ENCODE measurements at places on chromosomes 1 and 21.
A peak's percentile ranks its signal among the peaks of the same experiment; 100 is the strongest.

GRCh38 chr1:64669098-64669675 is 75.7 kb upstream of the RAVER2 start:
- DNase-seq: no peak

DNA sequence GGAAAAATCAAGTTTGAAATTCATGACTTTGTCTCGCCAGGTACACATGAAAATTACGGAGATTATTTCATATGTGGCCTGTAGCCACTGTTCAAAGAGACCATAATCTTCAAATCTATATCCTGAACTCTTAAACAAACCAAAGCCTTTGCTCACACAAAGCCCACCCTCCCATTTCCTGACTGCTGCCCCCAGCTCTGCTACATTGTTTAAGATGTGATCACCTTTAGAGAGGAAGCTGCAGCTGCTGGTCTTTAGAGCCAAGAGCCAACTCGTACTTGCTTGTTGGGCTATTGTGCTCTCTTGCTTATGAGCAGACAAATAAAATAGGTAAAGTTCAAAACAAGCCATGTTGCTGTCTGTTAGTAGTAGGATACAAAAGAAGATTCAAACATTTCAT is 71.9 kb downstream of the DTL start:
- DNase-seq: no peak

DNA sequence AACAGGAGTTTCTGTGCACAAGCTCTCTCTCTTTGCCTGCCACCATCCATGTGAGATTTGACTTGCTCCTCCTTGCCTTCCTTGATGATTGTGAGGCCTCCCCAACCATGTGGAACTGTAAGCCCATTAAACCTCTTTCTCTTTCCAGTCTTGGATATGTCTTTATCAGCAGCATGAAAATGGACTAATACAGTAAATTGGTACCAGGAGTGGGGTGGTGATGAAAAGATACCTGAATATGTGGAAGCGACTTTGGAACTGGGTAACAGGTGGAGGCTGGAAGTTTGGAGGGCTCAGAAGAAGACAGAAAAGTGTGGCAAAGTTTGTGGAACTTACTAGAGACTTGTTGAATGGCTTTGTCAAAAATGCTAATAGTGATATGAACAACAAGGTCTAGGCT is 69.1 kb upstream of the VANGL1 start:
- no peak for DNase-seq

DNA sequence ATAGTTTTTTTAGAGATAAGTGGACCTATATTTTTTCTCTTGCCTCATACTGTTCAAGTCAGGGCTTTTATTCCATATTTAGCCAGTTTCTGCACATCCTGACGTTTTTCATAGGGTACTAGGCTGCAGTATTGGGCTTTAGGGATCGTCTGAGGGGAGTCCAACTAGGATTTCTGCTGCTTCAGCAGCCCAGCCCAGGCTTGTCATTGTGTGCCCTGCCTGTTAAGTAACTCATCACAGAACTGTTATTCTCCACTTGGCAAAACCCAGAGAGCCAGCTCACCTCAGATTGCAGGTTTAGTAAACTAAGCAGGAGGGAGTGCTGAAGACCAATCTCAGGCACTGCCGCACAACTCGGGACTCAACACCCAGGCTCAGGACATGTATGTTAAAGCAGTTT is 2.8 kb downstream of the GALNT2 start:
- no peak for DNase-seq

DNA sequence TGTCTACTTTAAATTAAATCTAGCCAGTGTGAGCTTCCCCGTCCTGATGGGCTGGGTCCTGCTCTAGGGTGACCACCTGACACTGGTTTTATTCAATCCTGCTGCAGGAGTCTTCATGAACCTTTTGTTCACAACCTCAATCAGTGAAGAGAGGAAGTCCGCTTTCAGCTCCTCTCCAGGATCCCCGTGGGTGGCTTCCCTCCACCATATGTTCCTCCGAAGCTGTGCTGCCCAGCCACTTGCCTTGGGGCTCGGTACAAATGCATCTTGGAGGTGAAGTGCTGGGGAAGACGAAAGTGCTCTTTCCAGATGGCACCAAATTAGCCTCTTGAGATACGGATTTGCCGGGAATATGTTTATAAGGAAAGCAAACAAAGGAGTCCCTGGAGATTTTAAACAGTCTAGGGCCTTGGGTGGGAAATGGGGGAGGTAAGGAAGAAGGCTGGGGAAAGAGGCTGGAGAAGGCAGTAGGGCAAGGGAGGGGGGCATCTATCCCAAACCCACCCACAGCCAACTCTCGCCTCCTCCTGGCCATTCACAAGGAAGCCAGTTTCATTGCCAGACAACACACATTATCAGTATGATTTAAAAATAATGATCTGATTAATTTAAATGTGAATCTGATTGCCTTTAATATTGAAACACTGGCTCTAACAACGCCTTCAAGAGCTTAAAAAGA is 430.8 kb downstream of the DISC1 start:
- DNase-seq: no peak

- peak; percentile 57 for DNase-seq
Measured at GRCh38 chr1:218171302-218171893, 113.7 kb upstream of the RRP15 start.

DNA sequence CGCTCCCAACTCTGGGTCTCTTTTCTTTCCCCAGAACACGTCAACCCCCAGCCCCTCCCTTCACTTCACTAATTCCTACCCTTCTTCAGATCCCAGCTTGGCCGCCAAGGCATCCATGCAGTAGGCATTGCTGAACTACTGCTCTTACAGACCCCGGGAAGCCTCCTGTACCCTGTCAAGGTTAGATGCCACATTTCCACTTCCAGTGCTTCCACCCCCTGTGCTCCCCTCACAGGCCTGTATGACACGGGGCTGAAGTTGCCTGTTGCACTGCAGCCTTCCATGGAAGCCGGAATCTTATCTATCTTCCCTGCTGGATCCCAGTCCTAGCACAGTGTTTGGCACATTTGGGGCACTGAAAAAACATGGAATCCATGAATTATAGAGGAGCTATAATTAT is 99.0 kb upstream of the SOD1 start:
- no peak for DNase-seq

GRCh38 chr1:214402613-214403083 is 121.7 kb downstream of the SMYD2 start:
- DNase-seq: no peak

- DNase-seq: no peak
Measured at GRCh38 chr1:155882235-155882634, 22.9 kb downstream of the SYT11 start.

GRCh38 chr1:17618558-17619247 is 79.2 kb downstream of the ARHGEF10L start:
- DNase-seq: no peak

GRCh38 chr1:161139766-161140165 is 7.3 kb upstream of the DEDD start:
- peak; percentile 77 for DNase-seq

- no peak for DNase-seq
Measured at GRCh38 chr1:231750296-231750695, 123.7 kb downstream of the DISC1 start.

GRCh38 chr1:31243501-31244286 is 4.0 kb upstream of the NKAIN1 start:
- no peak for DNase-seq

GRCh38 chr21:39125752-39126485 is 57.3 kb downstream of the PSMG1 start:
- peak; percentile 75 for DNase-seq

DNA sequence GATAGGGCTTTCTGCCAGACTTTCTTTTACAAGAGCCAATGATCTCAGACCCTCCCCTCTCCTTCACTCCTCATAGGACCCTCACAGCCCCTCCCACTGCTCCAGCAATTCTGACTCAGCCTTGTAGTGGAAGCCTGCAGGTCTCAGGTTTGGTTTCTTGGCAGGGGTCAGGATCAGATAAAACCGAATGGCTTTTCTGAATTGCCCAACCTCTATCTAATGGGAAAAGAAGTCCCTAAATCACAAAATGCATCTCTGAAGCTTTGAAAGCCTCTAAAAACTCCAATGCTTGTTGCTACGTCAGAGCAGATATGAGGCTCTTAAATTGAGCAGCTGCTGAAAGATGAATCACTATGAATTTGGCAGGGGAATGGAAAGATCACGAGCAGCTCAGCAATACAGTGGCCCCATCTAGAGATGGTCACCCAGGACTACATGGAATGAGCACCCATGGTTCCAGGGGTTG is 74.5 kb downstream of the NID1 start:
- DNase-seq: no peak

- DNase-seq: no peak
Measured at GRCh38 chr1:35691571-35692220, 27.0 kb downstream of the C1orf216 start.

DNA sequence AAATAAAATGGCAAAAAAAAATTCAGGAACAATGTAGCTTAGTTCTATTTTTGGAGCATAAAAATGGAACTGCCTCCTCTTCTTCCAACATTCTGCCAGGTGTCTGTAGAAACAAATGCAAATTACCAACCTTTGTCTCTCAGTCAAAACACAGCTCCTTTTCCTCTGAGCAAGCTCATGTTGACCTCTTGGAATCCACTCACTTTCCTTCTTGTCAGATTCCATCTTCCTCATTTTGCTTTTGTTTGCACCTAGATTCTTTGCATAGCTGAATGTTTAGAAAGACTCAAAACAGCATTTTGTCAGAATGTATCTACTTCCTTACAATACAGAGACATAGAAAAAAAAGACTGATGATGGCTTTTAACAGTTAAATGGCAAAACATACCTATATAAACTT is 178.2 kb downstream of the ADGRL2 start:
- DNase-seq: no peak

DNA sequence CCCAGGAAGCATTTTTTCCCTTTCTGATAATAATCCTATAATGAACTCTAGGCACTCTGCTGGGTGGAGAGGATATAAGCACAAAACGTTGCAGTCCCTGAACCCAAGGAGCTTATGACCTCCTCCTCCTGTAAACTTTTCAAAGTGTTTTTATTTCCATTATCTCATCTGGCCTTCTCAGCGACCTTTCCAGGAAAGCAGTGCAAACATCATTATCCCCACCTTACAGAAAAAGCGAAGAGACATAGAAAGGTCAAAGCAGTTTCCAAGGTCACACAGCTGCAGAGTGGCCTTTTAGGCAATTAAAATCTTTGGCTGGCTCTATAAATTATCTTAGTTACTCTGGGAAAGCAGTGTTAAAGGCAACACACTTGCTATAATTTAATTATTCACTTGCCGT is 63.8 kb downstream of the OLFML3 start:
- DNase-seq: no peak

DNA sequence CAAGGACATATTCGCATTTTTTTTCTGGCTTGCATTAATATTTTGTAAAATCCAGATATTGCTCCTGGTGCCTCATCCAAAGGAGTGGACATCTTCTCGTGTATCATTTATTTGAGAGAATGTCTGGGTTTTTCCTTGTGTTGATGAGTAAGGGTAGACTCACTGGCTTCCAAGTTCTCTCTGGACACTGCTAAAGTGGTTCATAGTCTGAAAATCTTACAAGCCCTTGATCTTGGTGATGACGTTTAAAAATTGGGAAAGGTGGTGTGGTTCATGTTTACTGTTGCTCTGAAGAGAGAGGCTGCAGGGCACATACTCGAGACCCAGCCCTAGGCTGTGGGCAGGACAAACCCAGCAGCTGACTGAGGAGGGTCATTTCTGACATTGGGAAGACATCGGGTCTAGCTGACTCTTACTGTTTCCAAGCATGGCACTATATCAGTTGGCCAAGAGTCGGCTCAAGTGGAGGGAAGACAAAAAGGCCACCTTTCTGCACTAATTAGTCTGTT is 296.2 kb downstream of the LMX1A start:
- no peak for DNase-seq

GRCh38 chr21:33760641-33761440 is 118.5 kb downstream of the ITSN1 start:
- DNase-seq: no peak

GRCh38 chr1:147391114-147391513 is 148.6 kb downstream of the CHD1L start:
- no peak for DNase-seq

DNA sequence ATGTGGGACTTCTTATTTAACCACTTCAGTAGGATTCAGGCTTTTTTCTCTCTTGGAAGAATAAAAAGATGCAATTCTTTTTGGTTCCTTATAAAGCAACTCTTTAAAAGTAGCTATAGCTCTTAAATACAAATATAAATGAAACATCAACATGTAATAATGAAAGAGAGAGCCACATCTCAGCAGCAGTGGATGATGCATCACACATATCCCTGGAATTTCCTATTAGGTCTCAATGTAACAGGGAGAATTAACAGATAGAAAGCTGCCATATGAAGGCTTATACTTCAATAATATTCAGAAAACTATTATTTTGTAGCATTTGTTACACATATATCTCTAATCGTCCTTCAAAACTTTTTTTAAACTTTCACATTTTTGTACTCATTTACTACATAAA is 119.0 kb upstream of the USH2A start:
- no peak for DNase-seq

- DNase-seq: no peak
Measured at GRCh38 chr1:187517546-187517945, 688.8 kb downstream of the PLA2G4A start.

GRCh38 chr1:172390683-172391551 is 29.6 kb upstream of the C1orf105 start:
- no peak for DNase-seq

- no peak for DNase-seq
Measured at GRCh38 chr1:18977428-18977827, 21.0 kb upstream of the IFFO2 start.

DNA sequence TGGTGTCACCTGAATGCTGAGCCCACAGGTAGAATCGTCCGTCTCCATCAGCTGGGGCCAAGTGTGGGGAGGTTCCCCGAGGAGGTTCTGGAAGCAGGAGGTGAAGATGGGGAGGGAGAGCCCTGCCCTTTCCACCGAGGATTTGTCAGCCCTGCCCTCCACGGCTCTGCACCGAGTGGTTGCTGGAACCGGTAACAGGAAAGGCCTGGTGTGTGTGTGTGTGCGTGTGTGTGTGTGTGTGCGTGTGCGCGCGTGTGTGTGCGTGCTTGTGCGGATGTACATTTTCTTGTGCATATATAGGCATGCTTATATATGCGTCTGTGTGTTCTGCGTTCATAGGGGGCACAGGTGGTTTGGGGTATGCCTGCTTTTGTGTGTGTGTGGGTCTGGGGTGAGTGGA is 3.5 kb downstream of the NBL1 start:
- DNase-seq: no peak

GRCh38 chr1:173113015-173113741 is 62.4 kb upstream of the TNFSF18 start:
- no peak for DNase-seq

- no peak for DNase-seq
Measured at GRCh38 chr1:190049314-190049713, 428.4 kb downstream of the BRINP3 start.

GRCh38 chr1:212982430-212983152 is 32.2 kb downstream of the VASH2 start:
- no peak for DNase-seq

GRCh38 chr1:168348146-168348709 is 67.6 kb downstream of the TBX19 start:
- DNase-seq: peak; percentile 38
